NK-92 treated with Interleukin-12 subunit alpha and Interleukin-12 subunit beta, amount 100 ng/mL, for 24 hours (cell line): ENCODE measurements at places on chromosomes 6 and 20.

- DNase-seq = no peak
Observed at GRCh38 chr6:31586599-31587281, 663 bp downstream of the LST1 start.

GRCh38 chr6:164967102-164967501, 342.3 kb downstream of the C6orf118 start:
- DNase-seq = no peak

DNA sequence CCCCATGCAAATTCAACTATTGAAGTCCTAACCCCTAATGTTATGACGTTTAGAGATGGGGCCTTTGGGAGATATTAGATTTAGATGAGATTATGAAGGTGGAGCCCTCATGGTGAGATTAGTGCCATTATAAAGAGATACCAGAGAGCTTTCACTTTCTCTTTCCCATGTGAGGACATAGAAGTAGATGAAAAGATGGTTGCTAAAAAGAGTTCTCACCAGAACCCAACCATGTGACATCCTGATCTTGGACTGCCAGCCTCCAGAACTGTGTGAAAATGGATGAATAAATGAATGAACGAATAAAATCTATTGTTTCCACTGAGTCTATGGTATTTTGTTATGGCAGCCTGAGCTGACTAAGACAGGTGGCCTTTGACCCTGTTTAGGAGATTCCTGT, 50.6 kb upstream of the FBXO30 start:
- DNase-seq = no peak

DNA sequence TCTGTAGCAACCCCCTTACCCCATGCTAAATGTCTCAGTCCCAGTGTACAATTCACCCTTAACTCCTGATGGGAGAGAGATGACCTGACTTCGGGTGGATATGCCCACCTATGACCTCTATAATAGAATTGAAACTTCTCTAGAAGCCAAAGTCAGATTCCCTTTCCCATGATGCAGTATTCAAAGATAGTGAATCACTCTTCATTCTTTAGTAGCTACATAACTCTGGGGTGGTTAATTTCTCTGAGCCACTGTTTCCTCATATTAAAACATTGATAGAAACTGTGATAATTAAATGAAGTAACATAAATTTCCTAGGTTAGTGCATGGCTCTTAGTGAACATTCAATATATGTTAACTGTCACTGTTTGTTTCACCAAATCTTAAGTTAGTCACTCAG, 500.4 kb downstream of the COL12A1 start:
- no peak for DNase-seq

DNA sequence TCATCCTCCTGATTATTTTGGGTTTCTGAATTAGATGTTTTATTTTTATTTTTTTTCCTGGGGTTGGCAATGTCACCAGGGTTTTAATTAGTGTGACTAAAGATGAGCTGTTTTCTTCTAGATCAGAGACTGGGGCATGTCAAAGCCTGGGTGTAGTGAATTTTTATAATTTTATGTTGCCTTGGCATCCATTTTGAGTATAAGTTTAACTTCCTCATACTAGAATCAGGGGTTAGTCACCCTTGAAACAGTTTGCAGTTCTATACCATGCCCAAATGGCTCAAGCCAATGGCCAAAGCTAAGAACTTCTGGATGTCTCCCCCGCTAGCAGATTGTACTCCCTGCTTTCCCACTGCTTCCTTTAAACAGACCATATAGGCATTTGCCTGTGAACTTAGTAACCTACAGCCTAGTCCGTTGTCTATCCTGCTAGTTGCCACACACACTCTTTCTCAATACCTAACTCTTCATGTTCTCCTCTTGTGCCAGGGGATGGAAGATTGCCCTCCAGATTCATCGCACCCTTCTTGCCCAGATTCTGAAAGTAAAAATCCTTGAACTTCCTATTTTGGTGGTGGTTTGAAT, 54.5 kb downstream of the KIAA0408 start:
- DNase-seq = no peak
